ENCODE measurements at places on chromosomes 2 and 18.

DNA sequence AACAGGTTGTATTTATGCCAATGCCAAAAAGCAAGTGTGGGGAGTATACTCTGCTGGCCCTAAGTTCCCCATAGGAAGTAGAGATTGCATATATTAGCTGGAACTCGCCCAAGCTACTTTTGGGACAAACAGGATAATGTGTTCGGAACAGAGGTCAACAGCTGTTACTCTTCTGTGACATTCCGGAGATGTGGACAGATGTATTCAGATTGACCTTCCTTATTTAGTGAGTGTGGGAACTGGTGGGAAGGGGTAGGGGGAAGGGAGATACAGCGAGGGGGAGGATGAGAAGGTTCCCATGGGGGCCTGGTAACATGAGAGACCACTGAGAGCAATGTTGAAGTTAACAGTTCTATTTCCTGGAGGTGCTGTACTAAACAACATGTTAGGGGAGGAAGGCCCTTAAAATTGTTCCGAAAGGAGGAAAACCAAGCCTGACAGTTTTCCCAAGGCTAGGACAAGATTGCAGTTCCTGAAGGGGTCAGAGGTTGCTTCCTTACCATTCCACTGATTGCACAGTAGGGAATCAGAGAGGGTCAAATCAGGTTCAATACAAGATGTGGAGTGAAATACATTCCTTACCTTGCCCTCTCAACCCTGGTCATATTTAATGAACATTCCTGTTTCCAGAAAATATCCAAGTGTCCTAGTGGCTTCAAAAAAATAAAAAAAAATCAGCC, 14.3 kb upstream of the CD28 start:
- DNase-seq, result no peak

DNA sequence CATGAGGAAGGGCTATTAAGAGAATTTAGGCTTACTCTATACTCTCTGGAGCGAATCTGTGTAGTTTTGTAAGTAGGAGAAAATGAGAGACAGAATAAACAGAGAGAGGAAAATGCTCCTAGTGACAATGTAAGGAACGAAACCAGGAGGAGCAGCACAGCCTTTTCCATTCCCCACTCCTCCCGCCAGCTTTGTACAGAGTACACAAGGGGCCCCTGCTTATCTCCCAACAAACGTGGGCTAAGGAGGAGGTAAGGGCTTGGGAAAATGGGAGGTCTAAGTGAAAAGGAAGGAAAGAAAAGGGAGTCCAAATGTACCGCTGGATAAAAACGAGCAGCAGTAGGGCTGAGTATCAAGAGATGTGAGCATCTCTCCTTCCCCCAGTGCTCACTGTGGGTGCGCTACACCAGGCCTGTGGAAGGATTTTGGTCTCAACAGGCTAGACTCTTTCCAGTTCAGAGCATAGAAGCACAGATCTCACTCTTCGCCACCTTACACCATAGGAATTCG, 12.1 kb upstream of the IHH start:
- DNase-seq, result no peak

- no peak for DNase-seq
Observed at GRCh38 chr18:23861805-23862470, 152.6 kb upstream of the TTC39C start.

DNA sequence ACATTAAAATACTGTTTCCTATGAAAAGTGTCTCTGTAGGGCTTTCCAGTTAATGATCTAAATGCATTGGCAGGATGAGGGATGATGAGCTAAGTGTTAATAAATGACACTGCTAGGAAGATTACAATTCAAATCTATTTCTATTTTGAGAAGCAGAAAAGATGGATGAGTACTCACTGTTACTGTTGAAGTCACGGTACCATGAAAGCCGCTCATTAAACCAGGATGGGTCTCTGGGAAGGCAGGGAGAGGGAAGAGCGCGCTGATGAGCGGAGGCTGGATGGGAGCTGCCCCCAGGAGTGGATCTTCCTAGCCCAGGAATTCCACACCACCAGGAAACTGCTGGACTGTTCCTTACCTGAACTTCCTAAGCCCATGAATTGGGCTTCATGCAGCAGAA, 27.1 kb upstream of the TXNDC2 start:
- no peak for DNase-seq

DNA sequence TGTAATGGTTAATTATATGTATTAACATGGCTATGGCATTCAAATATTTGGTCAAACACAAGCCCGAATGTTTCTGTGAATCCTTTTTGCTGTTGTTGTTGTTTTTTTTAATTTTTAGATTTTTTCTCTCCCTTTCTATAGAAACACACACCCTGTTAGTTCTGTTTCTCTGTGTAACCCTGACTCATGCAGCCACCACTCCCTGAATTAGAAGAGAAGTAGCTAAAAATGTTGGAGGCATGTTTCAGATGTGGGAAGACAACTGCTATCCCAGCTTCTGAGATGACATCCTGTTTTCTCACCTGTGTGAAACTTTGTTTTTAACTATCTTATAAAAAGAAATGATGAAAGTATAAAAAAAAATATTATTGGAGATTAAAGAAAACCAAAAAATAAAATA, 219.6 kb upstream of the RGPD4 start:
- DNase-seq, result no peak

- DNase-seq, result no peak
Observed at GRCh38 chr18:25322806-25323205, 29.2 kb downstream of the ZNF521 start.

GRCh38 chr2:150778828-150779227, 291.4 kb upstream of the RND3 start:
- DNase-seq, result no peak

DNA sequence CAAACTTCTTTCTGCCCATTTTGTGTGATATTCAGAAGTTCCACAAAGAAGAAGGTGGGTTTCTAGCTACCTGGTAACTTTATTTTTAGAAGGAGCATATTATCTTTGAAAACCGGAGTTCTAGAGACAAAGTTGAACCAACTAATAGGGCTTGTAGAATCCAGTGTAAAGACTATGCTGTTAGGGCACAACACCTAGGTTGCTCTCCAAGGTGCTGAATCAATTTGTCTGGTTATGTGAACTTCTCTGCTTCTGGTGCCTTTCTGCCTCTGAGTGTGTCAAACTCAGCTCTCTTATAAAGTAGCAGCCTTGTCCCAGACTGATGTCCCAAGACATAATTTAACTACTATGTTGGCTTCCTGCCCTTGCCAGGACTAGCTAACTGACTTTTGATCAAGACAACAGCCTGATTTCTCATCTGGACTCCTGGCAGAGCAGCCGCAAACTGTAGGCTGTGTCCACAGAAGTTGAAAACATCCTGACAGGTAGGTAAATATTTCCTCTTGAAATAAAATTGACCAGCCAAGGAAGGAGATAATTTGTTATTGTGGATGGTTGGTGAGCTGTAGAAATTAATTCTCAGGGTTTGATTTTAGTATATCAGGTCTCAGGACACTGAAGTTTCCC, 119.4 kb downstream of the CYRIA start:
- DNase-seq, result no peak

DNA sequence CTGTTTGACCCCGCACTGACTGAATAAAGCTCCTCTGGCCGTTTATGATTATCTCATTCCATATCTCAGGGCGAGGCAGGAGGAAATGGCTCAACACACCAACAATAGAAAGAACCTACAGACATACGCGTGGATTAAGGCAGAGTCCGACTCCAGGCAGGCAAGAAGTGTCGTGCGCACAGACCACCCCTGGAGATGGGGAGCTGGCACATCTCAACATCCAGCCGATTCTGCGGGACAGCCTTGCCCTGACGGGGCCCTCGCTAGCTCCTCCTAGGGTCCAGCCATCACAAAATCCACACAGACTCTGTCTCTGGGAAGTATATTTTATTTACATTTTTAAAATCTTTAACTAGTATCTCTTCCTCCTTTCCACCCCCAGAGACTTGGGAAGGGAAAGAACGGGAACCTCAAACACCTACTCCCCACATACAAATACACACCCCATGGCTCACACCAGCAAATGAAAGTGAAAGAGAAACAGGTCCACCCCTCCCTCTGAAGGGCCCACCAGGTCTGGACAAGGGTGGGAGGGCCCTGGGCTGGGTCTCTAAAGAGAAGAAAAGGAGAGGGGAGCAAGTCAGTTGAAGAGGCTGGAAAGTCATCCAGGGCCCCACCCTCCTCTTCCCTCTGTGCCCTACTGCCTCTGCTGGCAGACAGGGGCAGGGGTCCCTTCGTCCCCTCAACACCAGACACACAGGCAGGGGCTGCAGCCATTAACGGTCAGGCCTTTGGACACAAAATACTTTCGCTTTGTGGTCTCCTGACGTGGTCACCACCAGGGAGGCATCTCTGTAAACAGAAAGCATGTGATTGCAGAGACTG, 3.2 kb downstream of the GPBAR1 start:
- DNase-seq, result no peak

DNA sequence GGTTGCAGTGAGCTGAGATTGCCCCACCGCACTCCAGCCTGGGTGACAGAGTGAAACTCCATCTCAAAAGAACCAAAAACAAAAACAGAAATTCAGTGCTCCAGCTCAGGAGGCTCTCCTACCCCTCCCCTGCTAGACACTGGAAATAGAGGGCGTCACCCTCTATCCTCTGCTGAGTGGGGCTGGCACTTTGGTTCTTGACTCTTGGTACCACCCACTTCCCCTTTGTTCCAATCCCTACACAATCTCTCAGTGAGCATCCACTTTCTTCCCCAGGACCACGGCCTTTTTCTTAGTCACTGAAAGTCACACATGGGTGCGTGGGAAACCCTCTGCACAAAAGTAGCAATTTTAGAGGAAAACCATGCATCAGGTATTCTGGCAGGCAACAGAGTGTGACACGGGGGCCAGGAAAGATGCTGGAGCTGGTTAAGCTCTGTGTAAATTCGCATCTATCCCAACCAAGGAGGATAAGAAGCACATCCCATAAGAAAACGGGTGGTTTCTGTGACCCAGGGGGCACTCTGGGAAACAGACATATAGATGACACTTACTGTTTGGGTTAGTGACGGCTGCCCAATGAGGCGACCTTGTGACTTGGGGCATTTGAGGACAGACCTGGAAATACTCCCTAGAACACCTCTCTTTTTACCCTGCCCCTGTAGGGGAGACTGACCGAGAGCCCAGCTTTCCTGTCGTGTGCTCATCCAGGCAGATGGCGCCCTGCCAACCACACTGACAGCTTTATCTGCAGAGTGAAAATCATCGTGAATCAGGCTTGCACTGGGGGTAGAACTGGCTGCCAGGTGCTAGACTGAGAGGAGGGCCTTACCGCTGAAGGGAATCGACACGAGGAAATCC, 7.7 kb downstream of the HJURP start:
- DNase-seq, result no peak

DNA sequence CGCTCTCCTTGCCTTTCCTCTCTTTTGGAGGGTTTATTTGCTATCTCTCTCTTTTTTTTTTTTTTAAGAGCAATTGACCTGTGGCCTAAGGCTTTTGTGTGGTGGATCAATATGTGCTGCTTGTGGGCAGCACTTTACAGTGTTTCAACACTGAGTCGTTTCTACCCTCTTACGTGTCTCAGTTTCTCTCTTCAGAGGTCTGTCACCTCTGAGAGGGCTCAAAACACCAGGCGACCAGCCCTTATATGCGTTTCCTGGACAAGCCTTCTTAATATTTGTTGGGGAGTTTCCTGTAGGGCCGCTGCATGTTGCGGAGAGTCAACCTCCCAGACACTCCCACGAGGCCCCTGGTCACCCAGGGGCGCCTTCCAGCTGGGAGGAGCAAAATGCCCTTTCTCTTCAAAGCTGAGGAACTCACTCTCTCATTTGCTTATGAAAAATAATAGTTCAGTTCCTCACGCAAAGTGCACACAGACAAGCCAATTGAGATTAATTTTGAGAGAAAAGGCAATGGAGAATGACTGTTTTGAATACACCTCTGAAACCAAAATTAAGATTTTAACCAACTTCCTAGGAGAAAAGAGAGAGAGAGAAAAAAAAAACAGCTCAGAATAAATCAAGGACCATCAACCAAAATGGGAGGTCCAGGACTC, 96.3 kb upstream of the B3GNT2 start:
- no peak for DNase-seq

DNA sequence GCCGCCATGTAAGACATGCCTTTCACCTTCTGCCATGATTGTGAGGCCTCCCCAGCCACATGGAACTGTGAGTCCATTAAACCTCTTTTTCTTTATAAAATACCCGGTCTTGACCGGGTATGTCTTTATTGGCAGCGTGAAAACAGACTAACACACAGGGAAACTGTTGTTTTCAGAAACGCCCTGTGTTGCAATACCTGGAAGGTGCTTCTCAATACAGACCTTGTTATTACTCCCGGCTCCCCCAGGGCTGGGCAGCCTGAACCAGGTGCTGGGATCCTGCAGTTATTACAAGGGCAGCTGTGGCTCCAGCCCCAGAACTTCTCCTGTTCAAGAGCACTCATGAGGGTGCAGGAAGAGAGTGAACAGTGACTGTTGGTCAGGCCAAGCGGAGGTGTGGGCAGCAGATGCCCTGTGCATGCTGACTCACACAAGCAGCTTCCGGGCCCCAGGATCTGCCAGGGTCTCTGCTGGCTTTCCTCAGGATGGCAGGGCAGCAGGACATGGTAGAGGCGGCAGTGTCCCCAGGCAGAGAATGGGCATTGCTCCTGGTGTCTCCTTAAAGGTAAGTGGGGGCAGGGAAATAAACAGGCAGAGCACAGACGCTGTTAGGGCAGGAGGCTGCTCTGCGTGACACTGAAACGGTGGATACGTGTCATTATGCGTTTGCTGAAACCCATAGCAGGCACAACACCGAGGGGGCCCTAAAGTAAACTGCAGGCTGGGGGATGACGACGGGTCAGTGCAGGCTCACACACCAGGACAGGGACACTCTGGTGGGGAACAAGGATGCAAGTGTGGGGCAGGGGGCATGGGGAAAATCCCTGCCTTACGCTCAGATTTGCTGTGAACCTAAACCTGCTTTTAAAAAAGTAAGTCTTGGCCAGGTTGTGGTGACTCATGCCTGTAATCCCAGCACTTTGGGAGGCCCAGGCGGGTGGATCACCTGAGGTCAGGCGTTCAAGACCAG, 89.1 kb downstream of the NDUFA10 start:
- no peak for DNase-seq

DNA sequence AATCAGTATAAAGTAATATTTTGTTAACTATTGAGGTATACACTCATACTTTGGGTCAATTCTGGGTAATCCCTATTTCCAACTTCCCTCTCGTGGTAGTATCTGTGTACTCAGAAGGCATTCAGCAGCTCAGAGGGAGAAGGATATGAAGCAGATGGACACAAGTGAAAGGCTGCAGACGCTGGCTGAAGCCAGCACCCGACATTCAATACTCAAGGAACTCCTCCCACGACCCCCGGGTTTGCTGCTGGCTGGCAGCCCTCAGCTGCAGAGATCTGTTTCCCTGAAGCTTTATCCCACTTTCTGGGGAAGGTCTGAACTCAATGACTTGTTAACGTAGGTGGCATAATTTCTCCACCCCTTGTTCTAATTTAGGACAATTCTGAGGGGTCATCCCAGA, 847.3 kb upstream of the SOX11 start:
- no peak for DNase-seq

GRCh38 chr2:150138587-150138986, 348.9 kb downstream of the RND3 start:
- DNase-seq, result no peak

GRCh38 chr2:102253140-102253752, 58.1 kb upstream of the IL1RL1 start:
- DNase-seq, result no peak

- no peak for DNase-seq
Observed at GRCh38 chr18:58892488-58892887, 27.8 kb downstream of the ZNF532 start.

- DNase-seq, result no peak
Observed at GRCh38 chr2:165818920-165819319, 24.9 kb upstream of the GALNT3 start.
